Activated CD8-positive, alpha-beta memory T cell treated with anti-CD3 and anti-CD28 coated beads, Interleukin-2, amount 10 ng/mL, durations not matched to agents 7 days and 5 days (primary cell): ENCODE measurements at places on chromosomes 3 and 15. TPM values are rescaled to one million over a fixed set of nuclear protein-coding genes. Genes with fewer than 3 reads are reported as not detected.

Gene SEMA3F
- total RNA-seq: 0.07 TPM

GRCh38 chr3:108462899-108463298 is 47.5 kb downstream of the MYH15 start:
- H3K36me3 ChIP-seq: peaks cover 2% of the 10 kb centered on the region
- no peaks in the 10 kb centered on the region for H3K4me1 ChIP-seq
- no peak overlapping the region for H3K4me3 ChIP-seq

- no peak for DNase-seq
- peak overlapping the region; percentile 12 for H3K27ac ChIP-seq
- H3K36me3 ChIP-seq: peaks cover 10% of the 10 kb centered on the region
- H3K27me3 ChIP-seq: no peaks in the 10 kb centered on the region
Observed at GRCh38 chr3:45612918-45613602, 18.5 kb downstream of the LIMD1 start.

- DNase-seq: no peak
- peaks cover 6% of the 10 kb centered on the region for H3K4me1 ChIP-seq
- H3K27ac ChIP-seq: no peak overlapping the region
- peaks cover 24% of the 10 kb centered on the region for H3K36me3 ChIP-seq
Observed at GRCh38 chr3:171213907-171214306, 187.4 kb upstream of the SLC2A2 start.

- H3K4me3 ChIP-seq: no peak overlapping the region
- H3K27ac ChIP-seq: no peak overlapping the region
- no peaks in the 10 kb centered on the region for H3K36me3 ChIP-seq
- DNase-seq: no peak
- H3K27me3 ChIP-seq: no peaks in the 10 kb centered on the region
- no peaks in the 10 kb centered on the region for H3K4me1 ChIP-seq
Observed at GRCh38 chr3:7190095-7190494, 329.2 kb downstream of the GRM7 start.

Gene LRRN1
- 0.26 TPM for total RNA-seq

Gene EPHA6
- total RNA-seq: not detected

DNA sequence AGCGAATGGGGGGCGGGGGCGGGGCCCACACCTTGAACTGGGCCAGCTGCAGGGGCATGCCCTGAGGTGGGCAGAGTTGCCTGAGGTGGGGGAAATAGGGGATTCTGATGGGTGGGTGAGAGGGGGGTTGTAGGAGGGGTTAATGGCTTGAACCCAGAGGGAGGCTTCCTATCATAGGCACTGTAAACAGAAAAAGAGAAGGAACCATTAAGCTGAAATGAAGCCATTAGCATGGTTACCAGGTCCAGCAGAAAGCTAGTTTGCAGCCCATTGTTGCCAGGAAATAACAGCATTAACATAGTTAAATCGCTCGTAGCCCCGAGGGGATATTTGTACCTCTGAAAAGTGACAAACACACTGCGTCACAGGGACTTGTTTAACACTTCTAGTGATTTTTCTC is 29.0 kb downstream of the ETV5 start:
- H3K4me1 ChIP-seq: no peaks in the 10 kb centered on the region
- no peak overlapping the region for H3K4me3 ChIP-seq
- no peak for DNase-seq
- peaks cover 2% of the 10 kb centered on the region for H3K36me3 ChIP-seq

GRCh38 chr15:66211670-66212562 is 41.6 kb downstream of the MEGF11 start:
- no peaks in the 10 kb centered on the region for H3K36me3 ChIP-seq
- no peak overlapping the region for H3K4me3 ChIP-seq
- no peak overlapping the region for H3K27ac ChIP-seq

- no peaks in the 10 kb centered on the region for H3K27me3 ChIP-seq
- DNase-seq: no peak
- no peak overlapping the region for H3K4me3 ChIP-seq
- no peaks in the 10 kb centered on the region for H3K4me1 ChIP-seq
- no peaks in the 10 kb centered on the region for H3K36me3 ChIP-seq
- no peak overlapping the region for H3K27ac ChIP-seq
Observed at GRCh38 chr3:28077572-28077971, 163.8 kb upstream of the CMC1 start.

Gene DOCK3
- total RNA-seq: 4.1 TPM

GRCh38 chr15:56425976-56426375 is 39.0 kb downstream of the MNS1 start:
- no peak overlapping the region for H3K27ac ChIP-seq
- H3K27me3 ChIP-seq: no peaks in the 10 kb centered on the region
- peaks cover 4% of the 10 kb centered on the region for H3K36me3 ChIP-seq

Gene ZNF80
- total RNA-seq: 4.5 TPM

Gene PCOLCE2
- not detected for total RNA-seq

DNA sequence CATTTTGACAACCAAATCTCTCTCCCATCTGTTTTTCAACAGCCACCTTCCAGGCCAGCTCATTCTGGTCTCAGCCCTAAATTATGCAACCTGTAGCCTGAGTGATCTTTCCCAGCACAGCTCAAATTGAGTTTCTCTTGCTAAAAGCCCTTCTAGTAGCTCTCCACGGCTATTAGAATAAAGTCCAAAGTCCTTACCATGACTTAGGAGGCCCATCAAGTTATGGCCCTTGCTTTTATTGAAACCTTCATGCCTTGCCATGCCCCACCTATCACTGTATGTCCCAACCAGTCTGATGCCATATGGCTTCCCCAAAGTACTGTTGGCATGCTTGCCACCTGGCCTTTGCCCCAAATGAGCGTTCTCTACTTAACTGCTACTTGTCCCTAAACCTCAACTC is 303.5 kb upstream of the GADL1 start:
- no peak overlapping the region for H3K4me3 ChIP-seq
- H3K4me1 ChIP-seq: peaks cover 2% of the 10 kb centered on the region
- no peak for DNase-seq
- H3K27ac ChIP-seq: no peak overlapping the region

GRCh38 chr3:37935756-37936666 is 54.6 kb upstream of the VILL start:
- peaks cover 34% of the 10 kb centered on the region for H3K27me3 ChIP-seq
- no peak overlapping the region for H3K4me3 ChIP-seq
- no peak for DNase-seq
- H3K4me1 ChIP-seq: no peaks in the 10 kb centered on the region

Gene ZNF502
- total RNA-seq: 1.3 TPM
